ENCODE measurements at places on chromosomes 4 and X.

DNA sequence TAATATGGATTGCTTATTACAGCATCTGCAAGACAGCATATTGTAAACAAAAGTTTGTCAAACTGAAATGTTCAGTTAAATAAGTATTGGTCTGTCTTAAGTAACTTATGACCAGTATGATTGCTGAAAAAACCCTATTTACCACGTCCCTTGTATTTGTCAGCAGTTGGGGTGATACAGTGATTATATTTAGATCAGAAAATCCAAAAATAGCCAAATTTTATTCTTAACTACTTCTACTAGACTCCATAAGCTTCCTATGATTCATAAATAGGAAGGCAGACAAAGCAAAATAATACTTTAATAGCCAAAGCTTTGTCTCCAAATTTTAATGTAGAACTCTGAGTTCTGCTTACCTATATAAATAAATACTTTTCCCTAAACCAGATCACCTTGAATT, 45.3 kb downstream of the TBCK start:
- H3K4me3 ChIP-seq, result no peak overlapping the region
- H3K27ac ChIP-seq, result no peak overlapping the region
- H3K4me1 ChIP-seq, result no peaks in the 10 kb centered on the region
- DNase-seq, result no peak
- no peaks in the 10 kb centered on the region for H3K27me3 ChIP-seq

DNA sequence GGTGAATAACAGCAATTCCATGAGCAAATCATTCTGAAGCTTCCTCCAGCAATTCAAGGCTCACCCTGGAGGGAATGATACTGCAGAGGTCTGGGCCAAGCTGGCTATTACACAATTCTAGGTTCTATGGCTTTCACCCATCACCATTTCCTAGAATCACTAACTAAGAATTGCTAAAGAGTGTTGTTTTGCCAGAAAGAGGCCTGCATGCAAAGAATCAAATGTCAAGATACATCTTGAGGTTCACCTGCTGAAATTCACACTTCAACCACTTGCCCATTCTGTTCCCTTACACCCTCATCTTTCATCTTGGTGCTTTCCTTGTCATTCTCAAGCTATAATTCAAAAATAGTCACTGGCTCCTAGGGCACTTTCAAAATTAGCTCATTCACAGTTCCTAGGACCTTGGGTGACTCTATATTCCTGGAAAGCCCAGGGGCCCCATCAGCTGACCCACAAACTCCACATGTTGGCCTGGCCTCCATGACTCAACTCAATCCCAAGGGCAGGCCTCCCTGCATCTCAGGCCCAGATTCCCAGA, 7.0 kb downstream of the APBB2 start:
- H3K4me1 ChIP-seq, result peaks cover 22% of the 10 kb centered on the region
- DNase-seq, result no peak
- no peaks in the 10 kb centered on the region for H3K36me3 ChIP-seq

DNA sequence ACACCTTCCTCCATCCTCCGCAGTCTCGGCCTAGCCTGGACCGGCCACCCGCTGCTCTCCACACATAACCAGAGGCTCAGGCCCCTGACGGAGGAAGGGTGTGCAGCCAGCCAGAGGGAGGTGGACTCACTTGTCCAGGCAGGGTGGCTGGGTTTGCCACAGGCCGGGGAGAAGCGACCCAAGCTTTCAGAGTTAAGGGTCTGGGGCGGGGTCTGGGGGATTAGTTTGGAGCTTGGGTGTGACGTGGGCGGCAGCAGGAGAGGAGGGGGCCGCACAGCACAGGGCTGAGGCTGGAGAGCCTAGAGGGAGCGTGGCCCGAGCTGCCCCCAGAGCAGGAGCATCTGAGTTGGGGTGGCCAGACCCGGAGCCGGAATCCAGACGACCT, 22.4 kb upstream of the CPLX1 start:
- no peaks in the 10 kb centered on the region for H3K27me3 ChIP-seq
- H3K4me3 ChIP-seq, result no peak overlapping the region
- DNase-seq, result no peak
- no peaks in the 10 kb centered on the region for H3K4me1 ChIP-seq

DNA sequence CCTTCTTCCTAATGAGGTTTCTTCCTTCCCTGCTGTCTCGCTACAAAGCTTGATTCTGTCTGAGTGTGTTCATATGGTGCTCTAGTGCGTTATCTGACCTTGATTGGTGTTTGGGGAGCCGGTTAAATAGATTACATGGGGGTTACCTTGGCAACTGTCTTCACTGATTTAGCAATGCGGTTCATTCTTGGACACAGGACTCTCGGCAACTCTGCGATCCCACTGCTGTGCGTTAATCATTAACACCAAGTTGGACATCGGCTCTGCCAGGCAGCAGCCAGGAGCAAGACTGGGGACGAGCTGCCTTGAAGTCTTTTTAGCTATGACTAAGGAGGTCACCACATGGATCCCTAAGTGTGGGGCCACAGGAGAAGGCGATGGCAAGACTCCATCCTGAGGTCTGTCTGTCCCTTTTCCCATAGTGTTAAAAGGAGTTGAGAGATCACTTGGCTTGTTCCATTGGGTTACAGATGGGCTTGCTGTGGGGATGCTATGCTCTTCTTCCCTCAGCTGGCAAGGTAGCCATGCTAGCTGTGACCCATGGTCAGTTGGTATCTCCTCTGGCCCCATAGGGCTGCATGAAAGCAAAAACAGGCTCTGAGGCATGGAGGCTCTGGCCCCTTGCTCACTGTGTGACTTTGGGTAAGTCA, 93.4 kb upstream of the MAMLD1 start:
- no peak overlapping the region for H3K27ac ChIP-seq
- H3K4me3 ChIP-seq, result no peak overlapping the region
- no peaks in the 10 kb centered on the region for H3K36me3 ChIP-seq
- DNase-seq, result peak; percentile 22
- no peaks in the 10 kb centered on the region for H3K4me1 ChIP-seq
- no peaks in the 10 kb centered on the region for H3K27me3 ChIP-seq
